ENCODE measurements at places on chromosomes 12 and 14.
A peak's percentile ranks its signal among the peaks of the same experiment; 100 is the strongest.

DNA sequence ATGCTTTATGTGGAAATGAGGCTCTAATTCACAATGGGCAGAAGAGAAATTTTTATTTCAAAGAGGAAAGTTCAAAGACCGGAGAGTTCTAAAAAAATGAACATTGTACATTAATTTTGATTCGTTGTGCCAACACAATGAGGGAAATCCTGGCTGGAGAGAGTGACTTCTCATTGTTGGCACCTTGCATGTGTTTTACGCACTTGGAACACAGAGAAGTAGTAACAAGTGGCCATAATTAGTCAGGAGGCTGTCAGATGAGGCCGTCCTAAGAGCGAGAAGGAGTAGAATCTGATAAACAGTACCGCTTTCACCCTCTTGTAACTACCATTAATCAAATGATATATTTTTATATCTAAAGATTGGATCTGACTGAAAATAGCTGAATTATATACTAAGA lies 6.9 kb downstream of the LMO3 start:
- DNase-seq: no peak

GRCh38 chr12:51534216-51535074 lies 56.6 kb upstream of the SCN8A start:
- no peak for DNase-seq

GRCh38 chr12:90235642-90236041 lies 527.0 kb upstream of the ATP2B1 start:
- DNase-seq: no peak

GRCh38 chr12:124841558-124841945 lies 22.1 kb downstream of the SCARB1 start:
- DNase-seq: no peak

GRCh38 chr14:90837355-90837754 lies 21.1 kb upstream of the TTC7B start:
- DNase-seq: no peak

DNA sequence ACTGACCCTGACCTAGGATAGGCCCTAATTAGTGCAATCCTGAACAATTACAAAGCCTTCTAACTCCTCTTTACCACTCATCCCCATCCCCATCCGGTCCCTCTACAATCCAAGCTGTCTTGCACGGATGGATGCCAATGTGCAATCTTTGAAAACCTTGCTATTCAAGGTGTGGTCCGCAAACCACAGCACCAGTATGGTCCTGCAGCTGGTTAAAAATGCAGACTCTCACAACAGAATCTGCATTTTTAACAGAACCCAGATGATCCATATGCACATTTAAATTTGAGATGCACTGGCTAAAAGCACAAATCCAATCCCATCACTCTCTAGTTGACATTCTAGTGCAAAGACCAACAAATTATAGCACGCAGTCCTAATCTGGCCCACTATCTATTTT lies 230.6 kb upstream of the KRR1 start:
- DNase-seq: no peak

DNA sequence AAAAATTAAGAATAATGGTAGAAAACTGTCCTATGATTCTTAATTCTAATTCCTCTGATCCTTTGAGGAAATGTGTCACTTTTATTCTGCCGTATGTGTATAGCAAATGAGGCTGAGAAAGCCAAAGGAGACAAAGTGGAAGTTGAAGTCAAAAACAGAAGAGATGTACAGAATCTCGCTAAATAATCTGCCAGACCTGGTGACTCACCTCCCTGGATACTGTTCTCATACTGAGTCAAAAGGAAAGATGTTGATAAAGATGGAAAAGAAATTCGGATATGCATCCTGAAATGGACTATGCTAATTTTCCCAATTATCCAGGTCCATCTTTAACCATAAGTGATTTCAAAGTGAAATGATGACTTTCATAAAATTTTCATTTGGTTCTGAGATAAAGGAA lies 92.5 kb downstream of the DUSP6 start:
- DNase-seq: no peak

DNA sequence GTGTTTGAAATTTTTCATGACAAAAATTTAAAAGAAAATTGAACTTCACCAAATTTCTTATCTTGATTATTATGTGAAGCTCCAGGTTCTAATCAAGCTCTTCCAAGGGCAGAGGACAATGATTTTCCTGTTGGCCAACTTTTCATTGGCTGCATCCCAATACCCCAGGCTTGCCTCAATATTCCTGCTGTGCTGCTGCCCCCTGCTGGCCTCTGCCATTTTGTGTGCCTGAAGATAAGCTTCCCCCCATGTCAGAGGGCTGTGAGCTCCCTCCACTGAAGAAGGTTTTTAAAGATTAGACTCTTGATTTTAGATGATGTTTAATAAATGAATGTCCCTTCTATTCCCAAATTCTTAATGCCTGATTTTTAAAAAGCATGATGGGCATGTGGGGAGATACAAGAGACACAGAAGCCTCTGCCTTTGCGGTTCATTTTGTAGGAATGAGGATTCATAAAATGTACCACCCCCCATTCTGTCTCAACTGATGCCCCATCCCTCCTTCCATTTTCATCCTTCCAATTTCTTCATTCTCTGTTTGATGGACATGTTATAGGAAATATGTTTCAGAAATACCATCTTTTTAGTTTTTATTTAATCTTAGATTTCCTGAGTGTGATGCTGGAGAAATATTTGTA lies 76.7 kb upstream of the RGS6 start:
- DNase-seq: peak; percentile 85

- DNase-seq: no peak
Measured at GRCh38 chr12:64724201-64724745, 34.9 kb downstream of the GNS start.

DNA sequence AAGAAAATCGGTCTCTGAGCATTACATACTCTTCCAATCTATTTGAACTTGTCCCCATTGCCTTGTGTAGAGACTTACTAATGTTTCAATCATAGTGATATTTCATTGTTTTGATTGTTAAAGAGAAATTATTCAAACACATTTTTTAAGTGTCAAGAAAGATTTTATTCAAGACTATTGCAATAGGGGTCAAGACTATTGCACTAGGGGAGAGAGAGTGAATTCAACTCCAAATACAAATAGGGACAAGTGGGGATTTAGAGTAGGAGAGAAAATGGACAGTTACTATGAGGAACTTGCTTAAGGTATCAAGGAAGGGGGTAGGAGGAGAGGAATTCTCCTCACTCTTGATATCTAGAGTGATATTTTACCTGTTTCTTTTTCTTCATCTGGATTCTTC lies 73.1 kb downstream of the FAR2 start:
- no peak for DNase-seq

DNA sequence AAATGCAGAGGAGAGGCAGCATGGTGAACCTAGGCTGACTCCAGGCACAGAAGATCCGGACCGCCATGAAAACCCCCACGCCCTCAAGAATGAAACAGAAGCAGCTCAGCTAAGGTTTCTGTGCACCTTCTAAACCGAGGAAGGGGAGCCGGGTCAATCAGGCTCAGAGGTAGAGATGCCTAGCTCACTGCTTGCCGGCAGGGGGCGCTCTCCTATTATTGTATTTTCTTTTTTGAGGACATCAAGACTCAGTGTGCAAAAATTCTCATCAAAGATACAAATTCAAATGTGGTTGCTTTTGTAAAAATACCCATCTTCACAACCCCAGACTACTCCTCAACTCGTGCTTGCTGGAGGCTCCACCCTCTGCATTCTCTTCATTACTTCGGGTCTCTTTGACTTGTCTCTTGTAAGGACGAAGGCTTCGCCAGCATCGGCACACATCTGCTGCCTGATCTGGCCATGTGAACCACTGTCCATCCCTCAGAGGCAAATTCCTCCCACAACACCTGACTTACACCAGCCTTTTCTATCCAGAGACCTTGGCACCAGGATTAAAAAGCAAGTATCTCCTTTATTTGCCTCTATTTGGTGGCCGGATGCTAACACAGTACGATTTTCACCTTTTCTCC lies 33.4 kb upstream of the RNASE3 start:
- DNase-seq: peak; percentile 68

GRCh38 chr14:90756755-90757345 lies 59.4 kb downstream of the TTC7B start:
- no peak for DNase-seq

DNA sequence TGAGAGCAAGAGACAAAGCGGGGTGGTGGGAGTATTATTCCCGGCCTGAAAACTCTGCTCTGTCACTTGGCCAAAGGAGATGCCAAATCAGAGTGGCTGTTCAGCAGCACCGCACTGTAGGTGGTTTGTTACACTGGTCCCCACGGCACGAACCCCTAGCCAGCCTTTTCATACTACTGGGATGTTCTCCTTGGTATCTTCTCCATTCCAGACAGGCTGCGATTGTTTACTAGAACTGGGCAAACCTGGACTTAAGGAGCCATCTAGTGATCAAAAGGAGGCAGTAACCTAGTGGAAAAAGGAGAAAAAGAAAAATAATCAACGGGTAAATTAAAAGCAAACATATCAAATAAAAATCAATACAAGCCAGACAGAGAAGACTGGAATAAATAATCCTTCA lies 58.9 kb upstream of the TMTC2 start:
- DNase-seq: peak; percentile 24

GRCh38 chr12:54390176-54390667 lies 5.7 kb upstream of the ZNF385A start:
- DNase-seq: no peak

GRCh38 chr12:92600052-92600451 lies 102.7 kb upstream of the PLEKHG7 start:
- DNase-seq: no peak

DNA sequence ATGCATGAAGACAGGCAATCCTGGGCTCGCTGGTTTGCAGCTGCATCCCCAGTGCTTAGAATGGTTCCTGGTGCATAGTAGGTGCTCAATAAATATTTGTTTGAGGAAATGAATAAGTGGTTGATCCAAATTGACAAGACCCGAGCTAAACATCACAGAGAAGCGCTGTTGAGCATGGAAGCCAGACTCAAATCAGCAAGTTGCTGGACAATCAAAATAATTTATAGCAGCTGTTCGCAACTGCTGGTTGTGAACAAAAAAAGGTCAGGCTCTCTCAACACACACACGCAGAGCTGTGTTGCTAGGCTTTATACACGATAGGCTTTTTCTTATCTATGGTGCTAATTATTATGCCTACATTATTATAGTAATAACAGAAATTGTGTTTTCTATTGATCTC lies 190.2 kb downstream of the TBX5 start:
- no peak for DNase-seq

DNA sequence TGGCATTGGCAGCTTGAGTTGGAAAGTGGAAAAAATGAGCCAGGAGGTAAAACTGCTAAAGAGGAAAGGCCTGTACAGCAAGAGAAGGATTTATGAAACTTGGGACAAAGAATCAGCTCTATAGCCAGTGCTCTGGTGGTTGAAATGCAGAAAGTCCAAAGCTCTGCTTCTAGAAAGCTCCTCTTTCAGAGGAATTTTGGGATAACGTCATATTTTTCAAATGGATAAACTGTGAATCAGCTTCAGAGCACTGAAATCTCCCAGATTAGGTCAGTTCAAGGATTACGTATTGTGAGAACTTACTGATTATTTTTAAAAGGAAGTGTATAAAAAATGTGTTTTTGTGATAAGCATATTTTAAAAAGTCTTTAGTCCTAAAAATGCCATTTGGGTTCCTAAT lies 203.1 kb upstream of the CNOT2 start:
- peak; percentile 83 for DNase-seq
